ENCODE measurements at places on chromosomes 2 and 18.

DNA sequence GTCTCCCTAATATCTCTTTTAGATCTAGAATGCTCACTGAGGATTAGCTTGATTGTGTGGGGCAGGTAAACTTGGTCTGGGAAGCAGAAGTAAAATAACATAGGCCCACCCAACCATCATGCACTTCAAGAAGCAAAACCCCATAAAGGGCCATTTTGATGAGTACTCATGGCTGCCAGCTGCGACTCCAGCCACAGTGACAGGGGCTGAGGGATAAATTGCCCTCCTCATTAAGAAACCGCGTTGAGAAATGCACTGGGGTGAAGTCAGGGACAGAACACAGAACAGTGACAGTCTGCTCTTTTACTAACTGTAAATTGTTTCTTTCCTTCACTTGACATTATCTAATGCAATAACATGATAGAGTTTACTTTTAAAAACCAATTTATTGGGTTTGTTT lies 60.2 kb downstream of the RND3 start:
- peak; percentile 71 for DNase-seq

GRCh38 chr2:165863810-165864261 lies 69.8 kb upstream of the GALNT3 start:
- DNase-seq: peak; percentile 76

DNA sequence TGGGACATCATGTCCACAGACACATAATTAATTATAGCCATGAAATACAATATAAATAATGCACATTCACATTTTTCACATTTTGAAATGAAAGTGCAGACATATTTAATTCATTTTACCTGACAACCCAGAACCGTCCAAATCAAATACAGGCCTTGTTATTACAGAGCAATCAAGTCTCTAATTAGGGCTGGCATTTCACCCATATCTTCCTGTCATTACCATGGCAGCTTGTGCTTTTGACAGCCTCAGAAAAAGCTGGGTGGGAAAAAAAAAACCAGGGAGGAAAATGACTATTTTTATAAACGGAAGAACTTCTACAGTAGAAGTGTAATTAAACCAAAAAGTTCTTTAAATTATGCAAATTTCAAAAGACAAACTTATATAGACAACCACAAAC lies 436.4 kb downstream of the FBXO15 start:
- no peak for DNase-seq

DNA sequence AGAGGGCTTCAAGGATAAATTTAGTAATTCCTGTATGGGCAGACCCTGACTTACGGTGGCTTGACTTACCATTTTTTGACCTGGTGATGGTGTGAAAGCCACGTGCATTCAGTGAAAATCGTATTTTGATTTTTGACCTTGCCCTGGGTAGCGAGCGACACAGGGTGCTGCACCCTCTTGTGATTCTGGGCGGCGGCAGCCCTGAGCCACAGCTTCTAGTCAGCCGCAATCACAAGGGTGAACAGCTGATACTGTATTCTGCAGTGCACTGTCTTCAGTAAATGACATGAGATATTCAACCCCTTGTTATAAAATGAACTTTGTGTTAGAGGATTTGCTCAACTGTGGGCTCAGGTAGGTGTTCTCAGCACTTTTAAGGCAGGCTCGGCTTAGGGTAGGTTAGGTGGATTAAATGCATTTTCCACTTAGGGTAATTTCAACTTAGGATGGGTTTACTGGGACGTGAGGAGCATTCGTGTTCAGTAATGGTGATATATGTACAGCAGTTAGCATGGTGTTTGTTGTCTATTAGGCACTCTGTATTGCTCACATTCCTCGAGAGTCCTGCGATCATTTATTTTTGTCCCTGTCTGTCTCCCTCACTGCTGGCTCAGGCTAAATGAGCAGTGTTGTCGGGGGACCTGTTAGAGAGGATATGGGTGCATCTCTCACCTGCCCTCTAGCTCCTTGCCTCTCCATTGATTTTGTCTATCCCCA lies 109.9 kb downstream of the CEP192 start:
- no peak for DNase-seq

- no peak for DNase-seq
Measured at GRCh38 chr2:103387888-103388287, 626.1 kb downstream of the TMEM182 start.

- DNase-seq: no peak
Measured at GRCh38 chr18:28208268-28208667, 31.3 kb upstream of the CDH2 start.

DNA sequence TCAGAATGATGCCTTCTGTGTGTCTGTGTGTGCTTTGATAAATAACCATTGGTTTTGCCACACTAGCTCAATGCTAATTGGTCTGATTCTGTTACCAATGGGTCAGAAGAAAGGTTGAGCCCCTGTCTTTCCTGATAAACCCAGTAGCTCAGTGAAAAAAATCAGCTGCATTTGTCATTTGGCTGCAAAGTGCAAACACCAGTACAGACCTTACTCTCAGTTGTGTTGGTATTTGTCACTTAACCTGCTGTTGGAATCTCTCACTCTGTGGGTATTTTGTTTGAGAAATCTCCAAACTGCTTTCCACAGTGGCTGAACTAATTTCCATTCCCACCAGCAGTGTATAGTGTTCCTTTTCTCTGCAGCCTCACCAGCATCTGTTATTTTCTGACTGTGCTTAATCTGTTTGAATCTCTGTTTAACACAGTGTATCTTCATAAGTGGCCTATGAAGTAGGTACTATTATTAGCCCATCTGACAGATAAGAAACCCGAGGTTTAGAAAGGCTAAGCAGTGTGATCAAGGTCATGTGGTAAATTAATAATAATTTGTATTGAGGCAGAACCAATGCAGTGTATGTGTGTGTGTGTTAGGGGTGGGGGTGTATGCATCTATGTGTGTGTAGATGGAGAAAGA lies 26.7 kb downstream of the LIMS1 start:
- no peak for DNase-seq

DNA sequence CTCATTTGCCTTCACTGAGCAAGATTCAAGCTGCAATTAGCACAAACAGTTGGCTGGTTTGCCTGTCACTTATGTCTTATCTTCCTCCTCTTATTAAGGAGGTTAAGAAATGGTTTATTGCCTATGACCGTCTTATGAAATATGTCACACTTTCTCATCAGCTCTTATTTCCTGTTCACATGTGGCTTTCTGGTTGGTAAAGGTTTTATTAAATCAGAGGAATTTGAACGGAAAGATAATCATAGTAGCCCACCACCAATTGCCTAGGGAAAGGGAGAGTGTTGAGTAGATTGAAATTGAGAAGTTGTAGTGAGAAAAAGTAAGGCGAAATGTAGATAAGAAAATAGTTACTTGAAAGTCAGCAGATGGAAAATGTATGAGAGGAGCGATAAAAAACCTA lies 4.2 kb upstream of the IL1R1 start:
- no peak for DNase-seq

GRCh38 chr2:124662946-124663644 lies 638.0 kb downstream of the CNTNAP5 start:
- DNase-seq: no peak

- DNase-seq: peak; percentile 32
Measured at GRCh38 chr2:132662732-132663131, 7.3 kb downstream of the LYPD1 start.

DNA sequence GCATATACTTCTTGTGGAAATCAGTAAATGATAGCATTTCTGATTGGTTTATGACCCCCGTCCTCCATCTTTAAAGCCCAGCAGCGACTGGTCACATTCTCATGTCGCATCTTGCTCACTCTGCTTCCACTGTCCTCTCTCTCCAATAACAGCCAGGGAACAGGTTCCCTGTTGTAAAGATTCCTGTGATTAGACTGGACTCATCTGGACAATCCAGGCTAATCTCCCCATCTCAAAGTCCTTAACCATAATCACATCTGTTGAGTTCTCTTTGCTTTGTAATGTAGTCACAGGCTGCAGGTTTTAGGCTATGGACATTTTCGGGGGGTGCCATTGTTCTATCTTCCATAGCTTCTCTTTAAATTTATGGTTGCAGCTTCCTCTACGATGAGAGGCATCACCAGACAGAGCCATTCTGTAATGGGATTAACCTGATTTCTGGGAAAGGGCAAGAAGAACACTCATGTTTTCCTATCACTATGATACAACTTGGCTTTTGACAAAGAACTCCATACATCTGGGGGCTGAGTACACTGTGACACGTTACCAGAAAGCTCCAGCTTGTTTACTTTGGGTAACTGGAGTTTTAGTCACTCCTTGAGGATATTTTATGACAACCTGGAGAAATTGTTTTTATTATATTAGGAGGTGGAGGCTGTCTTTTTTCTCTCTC lies 159.0 kb downstream of the NYAP2 start:
- DNase-seq: no peak

- no peak for DNase-seq
Measured at GRCh38 chr2:212119591-212119990, 419.0 kb downstream of the ERBB4 start.

DNA sequence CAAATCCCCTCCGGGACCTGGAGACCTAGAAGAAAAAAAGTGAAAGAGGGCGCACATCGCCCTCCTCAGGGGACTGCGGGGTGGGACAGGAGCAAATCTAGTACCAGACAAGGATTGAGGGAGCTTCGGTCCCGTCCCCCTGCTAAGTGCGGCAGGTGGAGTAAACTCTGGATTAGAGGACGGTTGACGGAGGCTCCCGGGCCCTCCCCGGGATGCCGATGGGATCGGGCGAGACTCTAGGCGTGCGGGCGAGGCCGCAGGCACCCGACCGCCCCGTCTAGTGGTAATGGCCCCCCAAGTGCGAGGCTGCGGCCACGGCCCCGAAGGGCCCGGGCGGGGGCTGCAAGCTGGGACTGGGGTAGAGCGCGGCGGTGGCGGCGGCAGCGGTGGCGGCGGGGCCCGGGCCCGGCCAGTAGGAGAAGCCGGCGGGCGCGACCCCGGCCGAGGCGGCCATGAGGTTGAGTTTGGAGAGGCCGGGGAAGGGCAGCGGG lies 3.5 kb downstream of the FEV start:
- peak; percentile 57 for DNase-seq

DNA sequence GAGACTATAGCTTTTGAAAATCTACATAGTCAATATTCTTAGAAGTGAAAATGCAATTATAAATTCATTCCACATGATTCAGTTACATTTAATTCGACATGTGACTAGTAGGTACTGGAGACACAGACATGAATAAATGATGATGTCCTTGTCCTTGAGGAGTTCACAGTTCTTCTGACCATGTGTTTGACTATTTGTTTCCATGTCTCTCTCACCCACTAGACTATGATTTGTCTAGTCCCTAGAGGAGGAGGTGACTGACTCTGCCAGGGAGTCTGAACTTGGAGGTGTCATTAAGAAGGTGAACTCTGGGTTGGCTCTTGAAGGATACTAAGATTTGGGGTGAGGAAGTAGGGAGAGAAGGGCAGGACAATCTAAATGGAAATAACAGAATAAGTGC lies 20.7 kb upstream of the UGP2 start:
- no peak for DNase-seq

GRCh38 chr2:16729335-16729734 lies 63.7 kb upstream of the CYRIA start:
- no peak for DNase-seq

DNA sequence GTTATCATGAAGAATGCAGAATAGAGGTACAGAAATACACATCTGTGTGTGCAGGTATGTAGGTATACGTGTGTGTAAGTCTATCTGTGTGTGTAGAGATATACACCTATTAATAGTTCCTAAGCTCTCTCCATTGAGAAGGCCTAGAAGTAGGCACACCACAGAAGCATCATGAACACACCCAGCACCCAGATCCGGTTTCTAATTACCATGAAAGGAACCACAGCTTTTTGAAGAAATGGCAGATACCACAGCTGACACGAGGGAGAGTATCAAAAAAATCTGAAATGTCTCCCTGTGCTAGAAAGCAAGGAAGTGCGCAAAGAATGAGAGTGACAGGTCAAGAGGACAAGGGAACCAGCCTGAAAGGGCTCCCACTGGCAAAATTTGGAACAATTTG lies 27.7 kb upstream of the AP1S3 start:
- DNase-seq: no peak

- peak; percentile 11 for DNase-seq
Measured at GRCh38 chr2:239476757-239477585, 76.2 kb upstream of the HDAC4 start.

GRCh38 chr2:101097638-101098037 lies 53.5 kb downstream of the TBC1D8 start:
- no peak for DNase-seq

Measured in eye (tissue), 1 donor.